ENCODE measurements at places on chromosomes 6 and 20.

- no peak for DNase-seq
Observed at GRCh38 chr6:98633886-98634285, 200.5 kb upstream of the POU3F2 start.

DNA sequence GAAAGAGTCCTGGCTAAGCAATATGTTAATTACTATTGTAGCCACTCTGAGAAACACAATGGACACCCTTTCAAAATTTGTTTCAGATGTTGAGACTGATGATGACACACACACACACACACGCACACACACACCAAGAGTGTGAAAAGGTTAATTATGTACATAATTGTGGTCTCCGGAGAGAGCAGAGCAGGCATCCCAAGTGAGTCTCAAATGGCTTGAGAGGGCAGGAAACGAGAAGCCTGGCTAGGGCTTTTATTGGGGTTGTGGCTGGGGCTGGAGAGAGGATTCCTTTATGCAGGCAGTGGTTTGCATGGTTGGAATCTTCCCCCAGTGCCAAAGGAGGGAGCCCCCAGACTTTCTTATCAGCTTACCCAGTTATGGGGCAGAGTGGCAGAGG is 38.2 kb upstream of the NKX2-4 start:
- DNase-seq: no peak

GRCh38 chr6:148235446-148235845 is 107.2 kb upstream of the SASH1 start:
- no peak for DNase-seq

DNA sequence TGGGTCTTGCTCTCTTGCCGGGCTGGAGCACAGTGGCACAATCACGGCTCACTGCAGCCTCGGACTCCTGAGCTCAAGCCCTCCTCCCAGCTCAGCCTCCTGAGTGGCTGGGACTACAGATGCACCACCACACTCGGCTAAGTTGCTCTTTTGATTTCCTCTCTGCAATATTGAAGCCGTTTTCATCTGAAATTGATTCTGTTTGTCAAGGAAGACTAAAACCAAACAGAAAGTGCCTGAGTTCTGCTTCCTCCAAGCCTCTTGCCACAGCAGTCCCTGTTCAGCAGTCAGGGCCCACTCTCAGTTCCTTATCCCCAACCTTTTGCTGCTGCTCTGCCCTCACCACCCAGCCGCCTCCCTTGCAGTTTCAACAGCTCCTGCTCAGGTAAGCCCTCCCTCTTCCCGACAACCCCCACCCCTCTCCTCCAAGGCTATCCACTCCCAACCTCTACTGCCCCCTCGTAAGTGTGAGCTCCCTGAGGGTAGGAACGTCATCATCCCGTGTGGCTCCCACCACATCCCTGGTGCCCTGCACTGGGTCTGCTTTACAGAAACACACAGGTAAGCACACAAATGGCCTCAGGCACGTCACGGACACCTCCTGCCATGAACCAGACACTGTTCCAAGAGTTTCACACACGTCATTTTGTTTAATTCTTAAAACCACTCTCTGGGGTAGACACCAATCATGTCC is 70.7 kb upstream of the TAB2 start:
- no peak for DNase-seq

DNA sequence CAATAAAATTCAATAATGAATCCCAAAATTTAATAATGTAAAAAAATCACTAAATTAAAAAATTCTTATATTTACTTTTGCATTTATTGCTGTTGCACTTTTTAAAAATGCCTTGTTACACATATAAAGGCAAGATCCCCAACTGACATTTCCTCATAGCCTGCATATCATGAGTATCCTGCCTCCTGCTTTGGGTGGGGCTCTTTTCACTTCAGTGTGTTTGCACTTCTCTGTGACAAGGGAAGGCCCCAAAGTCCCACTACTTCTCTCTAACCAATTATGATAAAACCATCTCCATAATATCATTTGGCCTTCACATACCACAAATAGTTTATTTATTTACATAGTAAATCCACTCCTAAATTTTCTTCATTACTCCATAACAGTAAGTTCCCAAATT is 446.1 kb upstream of the MARCKS start:
- DNase-seq: no peak

DNA sequence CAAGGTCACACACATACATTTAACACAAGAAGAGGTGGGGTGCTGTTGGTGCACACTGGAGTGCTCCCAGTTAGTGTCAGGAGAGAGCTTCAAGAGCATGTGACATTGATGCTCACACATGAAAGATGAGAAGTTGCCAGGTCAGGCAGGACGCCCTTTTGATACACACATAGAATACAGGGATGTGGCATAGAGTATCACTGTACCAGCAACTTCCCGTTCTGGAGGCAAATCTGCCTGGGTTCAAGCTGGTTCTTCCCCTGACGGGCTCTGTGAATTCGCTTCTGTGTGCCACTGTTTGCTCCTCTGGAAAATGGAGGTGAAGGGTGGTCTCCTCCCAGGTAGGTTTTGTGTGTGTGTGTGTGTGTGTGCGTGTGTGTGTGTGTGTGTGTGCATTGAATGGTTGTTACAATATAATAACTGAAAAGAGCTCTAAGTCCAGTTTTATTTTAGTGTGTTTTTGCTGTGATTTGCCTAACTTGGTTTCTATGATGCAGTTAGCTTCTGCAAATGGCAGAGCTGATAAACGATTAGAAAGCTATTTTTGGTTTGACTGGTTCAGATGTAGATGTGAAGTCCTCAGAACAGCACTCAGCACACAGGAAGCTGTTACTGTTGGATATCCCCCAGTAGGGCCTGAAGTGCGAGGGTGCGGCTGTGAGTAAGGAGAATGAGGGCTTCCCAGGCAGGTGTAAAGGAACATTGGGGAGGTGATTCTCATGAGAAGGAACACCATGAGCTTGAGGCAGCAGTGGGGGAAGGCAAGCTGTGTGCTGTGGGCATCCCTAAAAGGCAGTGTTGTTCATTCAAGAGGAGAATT is 53.4 kb downstream of the HIVEP1 start:
- no peak for DNase-seq

DNA sequence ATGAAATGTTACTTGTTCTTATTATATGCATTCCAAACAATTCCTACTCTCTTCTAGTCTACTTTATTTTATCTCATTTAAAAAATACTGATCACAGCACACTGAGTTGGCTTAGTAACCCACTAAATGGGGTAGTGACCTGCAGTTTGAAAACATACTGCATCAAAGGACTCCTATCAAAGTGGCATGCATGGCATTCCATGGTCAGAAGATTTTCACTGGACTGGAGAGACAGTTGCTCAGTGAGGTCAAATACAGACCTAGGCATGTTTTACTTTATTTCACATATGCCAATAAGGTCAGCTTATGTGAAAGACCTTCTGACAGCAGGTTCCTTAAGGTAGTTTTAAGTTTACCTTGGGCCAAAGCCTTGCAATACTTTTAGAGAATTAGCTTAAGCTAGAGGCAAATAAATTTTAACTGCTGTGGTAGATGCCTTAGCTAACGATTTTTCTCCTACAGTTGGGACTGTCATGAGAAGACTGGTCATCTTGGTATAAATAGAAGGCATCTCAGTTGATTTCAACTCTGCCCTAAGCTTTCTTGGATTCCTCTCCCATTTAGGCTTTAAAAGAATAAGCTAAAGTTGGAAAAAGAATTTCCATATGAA is 35.1 kb downstream of the TPD52L1 start:
- DNase-seq: no peak

- no peak for DNase-seq
Observed at GRCh38 chr6:151008425-151008824, 142.9 kb downstream of the MTHFD1L start.

DNA sequence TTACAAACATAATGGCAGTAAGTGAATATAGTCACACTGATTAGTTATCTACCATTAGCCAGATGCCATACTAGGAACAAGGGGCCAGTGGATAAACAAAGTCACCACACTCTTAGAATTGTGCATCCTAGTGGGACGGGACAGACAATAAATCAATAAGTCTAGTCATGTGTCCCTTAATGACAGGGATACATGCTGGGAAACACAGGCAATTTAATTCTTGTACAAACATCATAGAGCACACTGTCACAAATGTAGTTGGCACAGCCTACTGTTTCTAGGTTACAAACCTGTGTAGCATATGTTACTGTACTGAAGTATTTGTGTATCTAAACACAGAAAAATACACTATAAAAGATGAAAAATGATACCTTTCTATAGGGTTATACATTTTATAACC is 123.0 kb upstream of the FAM184A start:
- no peak for DNase-seq

DNA sequence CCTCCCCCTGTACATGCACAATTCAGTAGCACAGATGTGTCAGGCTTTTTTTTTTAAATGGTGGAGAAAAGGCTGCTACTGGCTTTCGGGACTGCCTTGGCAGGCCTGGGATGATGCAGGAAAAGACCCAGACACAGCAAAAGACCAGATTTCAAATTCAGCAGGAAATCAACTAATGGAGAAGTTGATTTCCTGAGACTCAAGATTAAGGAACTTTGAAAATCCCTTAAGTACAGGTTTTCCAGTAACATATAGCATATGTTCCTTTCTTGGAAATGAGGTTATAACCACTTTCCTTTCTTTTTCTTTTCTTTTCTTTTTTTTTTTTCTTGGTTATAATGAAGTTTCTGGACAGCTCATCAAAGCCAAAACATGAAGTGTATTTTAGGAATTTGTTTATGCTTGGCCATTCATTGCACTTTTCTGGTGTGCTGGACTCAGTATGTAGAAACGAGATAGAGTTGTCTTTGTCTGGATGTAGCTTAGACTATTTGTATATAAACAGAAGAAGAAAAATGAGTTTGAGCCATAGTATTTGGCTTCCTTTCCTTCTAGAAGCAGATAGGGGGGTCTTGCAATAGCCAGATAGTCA is 119.4 kb downstream of the SASH1 start:
- DNase-seq: no peak

DNA sequence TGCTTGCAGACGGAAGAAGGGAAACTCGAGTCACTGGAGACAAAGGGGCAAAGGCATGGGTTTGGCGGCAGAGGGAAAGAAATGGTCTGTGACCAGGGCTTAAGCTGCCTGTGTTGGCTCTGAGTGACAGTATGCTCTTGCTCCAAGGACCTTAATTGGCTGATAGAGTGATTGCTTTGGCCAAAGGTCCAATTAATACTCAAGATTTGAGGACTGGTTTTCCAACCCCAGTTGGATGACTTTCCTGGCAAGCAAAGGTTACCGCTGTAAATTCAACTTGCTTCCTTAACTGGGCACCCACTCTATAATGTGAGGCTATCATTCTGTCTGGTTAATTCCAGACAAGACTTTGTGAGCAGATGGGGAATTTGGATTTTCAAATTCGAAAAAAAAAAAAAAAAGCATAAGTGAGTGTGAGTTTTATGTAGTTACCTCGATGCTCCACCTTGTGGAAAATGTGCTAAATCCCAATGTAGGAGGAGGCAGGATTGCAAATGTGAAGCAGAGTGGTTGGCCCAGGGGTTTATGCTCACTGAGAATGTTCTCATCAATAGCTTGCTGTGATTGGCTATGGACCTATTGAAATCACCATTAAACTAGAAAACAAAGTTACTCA is 150.7 kb upstream of the GMDS start:
- DNase-seq: no peak

DNA sequence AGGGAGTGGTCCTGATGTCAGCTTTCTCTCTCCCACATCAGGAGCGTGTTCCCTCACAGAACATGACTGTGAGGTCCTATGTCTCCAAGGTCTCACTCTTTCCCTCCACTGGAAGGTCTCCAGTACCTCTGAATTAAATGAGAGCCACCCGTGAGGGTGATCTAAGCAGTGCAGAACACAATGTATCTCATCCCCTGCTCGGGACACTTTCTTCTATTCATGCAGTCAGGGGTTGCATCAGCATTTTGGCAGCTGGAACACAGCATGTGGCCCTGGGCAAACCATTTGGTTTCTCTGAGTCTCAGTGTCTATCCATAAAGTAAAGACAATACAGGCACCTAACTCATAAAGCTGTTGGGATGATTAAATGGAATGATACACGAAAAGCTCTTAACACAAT is 34.2 kb downstream of the MAFB start:
- DNase-seq: peak; percentile 67

DNA sequence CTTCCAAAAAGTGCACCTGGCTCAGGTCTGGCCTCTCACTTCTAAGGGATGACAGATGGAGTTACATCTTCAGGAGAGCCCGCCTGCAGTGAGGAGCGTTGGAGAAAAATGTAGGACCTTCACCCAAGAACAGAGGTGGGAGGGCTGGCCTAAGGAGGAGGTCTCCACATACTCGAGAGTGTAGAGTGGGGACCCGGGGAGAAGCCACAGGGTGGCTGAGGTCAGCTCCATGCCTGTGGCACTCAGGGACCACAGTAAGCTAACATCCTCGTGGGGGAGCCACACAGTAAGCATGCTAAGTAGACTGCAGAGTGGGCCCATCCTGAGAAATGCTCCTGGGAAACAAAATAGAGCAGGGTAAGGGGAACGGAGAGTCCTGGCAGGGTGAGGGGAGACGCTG is 24.0 kb downstream of the AAR2 start:
- no peak for DNase-seq

GRCh38 chr6:7236306-7237209 is 76.4 kb downstream of the SSR1 start:
- DNase-seq: no peak

DNA sequence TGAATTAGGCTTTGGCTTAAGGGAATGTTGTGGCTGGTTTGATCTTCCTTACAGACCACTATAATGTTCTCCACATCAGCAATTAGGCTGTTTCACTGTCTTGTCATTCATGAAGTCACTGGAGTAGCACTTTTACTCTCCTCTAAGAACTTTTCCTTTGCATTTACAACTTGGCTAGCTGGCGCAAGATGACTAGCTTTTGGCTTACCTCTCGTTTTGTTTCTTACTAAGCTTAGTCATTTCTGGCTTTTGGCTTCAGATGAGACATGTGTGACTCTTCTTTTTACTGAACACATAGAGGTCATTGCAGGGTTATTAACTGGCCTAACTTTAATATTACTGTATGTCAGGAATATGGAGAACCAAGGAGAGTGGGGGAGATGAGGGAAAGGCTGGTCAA is 143.2 kb downstream of the PTCHD4 start:
- no peak for DNase-seq

DNA sequence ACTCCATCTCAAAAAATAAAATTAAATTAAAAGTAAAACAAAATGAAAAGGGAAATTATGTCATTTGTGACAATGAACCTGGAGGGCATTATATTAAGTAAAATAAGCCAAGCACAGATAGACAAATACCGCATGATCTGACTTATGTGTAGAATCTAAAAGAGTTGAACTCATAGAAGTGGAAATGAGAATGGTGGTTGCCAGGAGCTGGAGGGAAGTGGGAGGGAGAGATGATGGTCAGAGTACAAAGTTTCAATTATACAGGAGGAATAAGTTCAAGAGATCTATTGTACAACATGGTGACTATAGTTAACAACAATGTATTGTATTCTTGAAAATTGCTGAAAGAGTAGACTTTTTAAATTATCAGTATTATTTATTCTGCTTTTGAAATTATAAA is 183.4 kb downstream of the ID4 start:
- DNase-seq: no peak

DNA sequence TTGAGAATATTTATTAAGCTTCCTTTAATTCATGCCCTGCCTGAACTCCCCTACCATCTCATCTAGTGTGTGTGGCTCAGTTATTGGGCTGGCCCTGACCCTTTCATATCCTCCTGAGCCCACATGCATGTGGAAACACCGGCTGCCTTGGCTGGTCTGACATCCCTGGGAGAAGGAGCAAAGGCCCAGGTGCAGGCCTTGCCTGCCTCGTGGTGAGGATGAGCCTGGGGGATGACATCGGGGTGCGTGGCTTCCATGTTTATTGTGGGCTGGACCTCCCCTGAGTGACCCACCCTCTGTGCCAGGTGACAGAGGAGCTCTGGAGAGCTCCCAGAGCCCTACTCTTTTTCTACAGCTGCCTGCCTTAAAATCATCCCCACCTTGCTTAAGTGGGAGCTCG is 69.1 kb downstream of the FOXA2 start:
- DNase-seq: no peak

- no peak for DNase-seq
Observed at GRCh38 chr6:168136001-168136400, 57.0 kb upstream of the FRMD1 start.
